ENCODE measurements at places on chromosomes 6 and 20.

GRCh38 chr6:169169375-169169774 lies 84.3 kb downstream of the THBS2 start:
- DNase-seq: no peak

DNA sequence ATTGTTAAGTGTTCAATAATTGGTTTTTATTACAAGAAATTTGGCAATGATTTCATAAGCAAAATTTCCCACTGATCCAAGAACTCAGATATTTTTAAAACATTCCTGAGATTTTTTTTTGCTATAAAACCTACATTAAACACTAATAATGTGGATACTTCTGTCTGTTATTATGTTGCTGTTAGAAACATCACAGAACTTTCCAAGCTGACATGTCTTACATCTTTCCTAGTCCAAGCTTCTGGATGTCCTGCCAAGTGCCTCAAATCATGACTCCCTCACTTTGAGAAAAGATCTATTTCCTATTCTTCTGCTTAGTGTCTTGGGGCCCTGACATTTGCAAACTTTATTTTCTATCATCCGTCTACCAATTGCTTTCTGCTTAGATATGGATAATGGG lies 110.8 kb downstream of the RFPL4B start:
- DNase-seq: no peak

- DNase-seq: no peak
Measured at GRCh38 chr20:25032065-25032477, 25.9 kb downstream of the ACSS1 start.

DNA sequence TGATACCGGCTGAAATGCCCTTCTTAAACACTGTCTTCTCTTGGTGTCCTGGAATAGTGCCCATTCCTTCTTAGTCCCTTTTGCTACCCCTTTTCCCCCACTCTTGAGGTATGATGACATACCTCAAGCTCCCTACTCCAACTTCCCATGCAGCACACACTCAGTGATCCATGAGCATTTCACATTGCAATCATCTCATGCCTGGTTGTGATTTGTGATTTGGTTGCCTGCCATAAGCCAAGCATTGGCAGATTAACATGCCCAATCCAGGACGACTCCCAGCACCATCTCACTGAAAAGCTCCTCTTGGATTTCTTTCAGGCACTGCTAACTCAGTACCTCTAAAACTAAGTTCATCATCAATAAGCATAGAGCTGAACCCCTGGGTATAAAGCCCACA lies 14.7 kb upstream of the PTPRA start:
- DNase-seq: no peak

DNA sequence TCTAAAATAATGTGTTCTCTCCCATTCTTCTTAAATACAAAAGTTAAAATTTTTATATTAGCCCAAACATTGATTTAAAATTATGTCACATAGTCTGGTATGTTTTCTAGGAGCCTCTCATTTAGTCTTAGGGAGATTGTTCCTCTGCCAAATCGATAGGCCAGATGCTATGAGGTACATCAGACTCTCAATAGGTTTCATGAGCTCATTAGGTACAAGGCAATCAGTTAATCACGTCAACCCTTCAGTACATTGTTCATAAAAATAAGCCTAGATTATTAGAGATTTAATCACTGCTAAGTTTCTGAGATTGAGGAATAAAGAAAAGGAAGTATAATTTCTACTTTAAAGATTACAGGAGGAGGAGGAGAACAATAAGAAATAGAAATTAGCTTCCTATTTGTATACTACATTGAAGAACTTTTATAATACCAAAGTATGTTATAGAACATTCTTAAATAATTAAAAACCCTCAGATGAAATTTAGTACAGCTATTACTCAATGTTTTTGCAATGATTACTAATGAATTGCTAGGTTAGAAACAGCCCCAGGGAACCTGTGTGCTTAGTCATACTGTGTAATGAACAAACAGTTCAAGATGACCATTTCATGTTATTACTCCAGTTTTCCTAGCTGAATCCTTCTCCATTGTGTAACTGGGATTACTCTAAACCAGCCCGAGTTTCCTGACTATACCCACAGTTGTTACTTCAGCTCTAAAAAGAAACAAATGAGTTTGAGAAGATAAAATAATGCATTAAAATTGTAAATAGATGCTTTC lies 117.0 kb downstream of the BMP5 start:
- no peak for DNase-seq

DNA sequence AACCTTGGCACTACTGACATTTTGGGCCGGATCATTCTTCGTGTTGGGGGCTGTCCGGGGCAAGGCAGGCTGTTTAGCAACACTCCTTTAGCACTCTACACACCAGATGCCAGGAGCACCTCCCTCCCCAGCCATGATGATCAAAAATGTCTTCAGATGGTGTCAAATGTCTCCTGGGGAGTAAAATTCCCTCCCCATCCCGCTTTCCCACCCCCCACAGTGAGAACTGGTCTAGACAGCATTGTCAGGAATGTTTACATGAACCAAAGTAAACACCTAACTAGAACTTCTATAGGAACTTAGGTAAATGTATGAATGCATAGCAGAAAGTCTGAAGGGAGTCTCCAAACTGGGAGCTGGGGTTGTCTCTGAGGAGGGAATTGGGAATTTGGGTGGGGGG lies 70.0 kb upstream of the TOP1 start:
- DNase-seq: no peak

- no peak for DNase-seq
Measured at GRCh38 chr6:108727966-108728730, 120.1 kb upstream of the ARMC2 start.

DNA sequence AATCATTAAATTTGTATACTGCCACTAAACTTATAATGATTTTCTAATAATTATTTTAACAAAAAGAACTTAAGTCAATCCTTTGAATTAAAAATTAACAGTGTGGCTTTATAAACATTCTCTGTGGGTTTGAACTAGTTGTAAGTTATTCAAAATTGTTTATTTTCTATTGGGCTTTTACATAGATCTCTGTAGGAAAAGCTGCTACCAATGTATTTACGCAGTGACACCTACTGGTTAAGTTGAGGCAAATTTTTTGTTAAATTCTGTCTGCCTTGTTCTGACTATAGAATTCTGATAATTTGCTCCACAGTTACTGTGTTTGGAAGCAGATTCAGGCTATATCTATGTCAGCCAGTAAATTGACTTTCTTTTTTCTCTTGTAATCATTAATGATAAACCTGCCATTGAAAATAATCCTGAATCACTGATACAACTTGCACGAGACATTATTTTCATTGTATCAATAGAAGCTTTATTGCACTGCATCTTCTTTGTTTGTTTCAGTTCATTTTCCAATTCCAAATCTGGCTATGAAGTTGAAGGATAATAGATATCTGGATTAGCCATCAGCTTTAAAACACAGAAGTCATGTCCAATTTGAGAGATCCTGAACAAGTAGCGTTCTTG lies 66.0 kb upstream of the UTRN start:
- no peak for DNase-seq
